ENCODE measurements at places on chromosomes 12 and 14. TPM values are rescaled to one million over a fixed set of nuclear protein-coding genes. Genes with fewer than 3 reads are reported as not detected.

DNA sequence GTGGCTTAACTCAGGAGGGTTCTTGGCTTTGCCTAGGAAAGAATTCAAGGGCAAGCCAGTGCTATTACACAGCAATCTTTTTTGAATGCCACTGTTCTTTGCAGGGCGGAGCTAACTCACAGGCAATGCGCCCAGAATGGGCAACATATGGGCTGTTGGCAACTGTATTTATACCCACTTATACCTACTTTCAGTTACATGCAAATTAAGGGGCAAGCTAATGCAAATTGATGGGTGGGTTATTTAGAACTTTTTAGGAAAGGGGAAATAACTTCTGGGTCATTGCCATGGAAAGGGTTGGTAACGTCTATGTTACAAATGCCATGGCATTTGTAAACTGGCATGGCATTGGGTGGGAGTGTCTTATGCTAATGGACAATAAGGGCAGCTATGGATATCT lies 85.4 kb downstream of the C12orf50 start:
- H3K4me1 ChIP-seq: no peaks in the 10 kb centered on the region
- DNase-seq: no peak
- H3K27ac ChIP-seq: no peak overlapping the region
- H3K4me3 ChIP-seq: no peak overlapping the region
- no peaks in the 10 kb centered on the region for H3K36me3 ChIP-seq
- H3K27me3 ChIP-seq: no peaks in the 10 kb centered on the region

The STON2 gene
- total RNA-seq: 6.2 TPM

The RNASE1 gene
- 47.4 TPM for total RNA-seq

DNA sequence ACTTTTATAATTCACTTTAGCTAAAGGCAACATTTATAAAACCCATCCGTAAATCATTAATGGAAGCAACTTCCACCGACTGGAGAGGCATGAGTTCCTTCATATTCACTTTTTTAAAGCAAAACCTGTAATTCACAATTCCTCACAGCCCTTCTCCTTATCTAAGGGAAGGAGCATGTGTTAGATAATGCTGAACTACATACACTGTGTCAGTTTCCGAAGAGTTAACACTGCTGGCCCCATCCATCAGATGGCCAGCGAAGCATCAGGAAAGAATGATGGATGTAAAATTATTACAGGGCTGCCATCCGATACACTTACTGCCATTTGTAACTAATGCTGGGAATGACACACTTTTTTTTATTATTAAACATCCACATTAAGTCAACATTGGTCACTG lies 392.8 kb downstream of the SOX5 start:
- H3K36me3 ChIP-seq: no peaks in the 10 kb centered on the region
- H3K27me3 ChIP-seq: peaks cover 32% of the 10 kb centered on the region
- H3K4me3 ChIP-seq: no peak overlapping the region
- no peaks in the 10 kb centered on the region for H3K4me1 ChIP-seq

- H3K27ac ChIP-seq: no peak overlapping the region
- DNase-seq: no peak
- no peaks in the 10 kb centered on the region for H3K4me1 ChIP-seq
- H3K36me3 ChIP-seq: no peaks in the 10 kb centered on the region
- H3K27me3 ChIP-seq: 0 out of 2 replicates have a peak, but pooled peaks cover 5% of the 10 kb centered on the region
These were observed 73.2 kb downstream of the PLEKHG3 start for GRCh38 chr14:64777461-64777860.

The RNU6-8 gene
- total RNA-seq: not detected

GRCh38 chr12:68180792-68181744 lies 21.5 kb upstream of the IFNG start:
- H3K36me3 ChIP-seq: no peaks in the 10 kb centered on the region
- DNase-seq: no peak
- H3K27me3 ChIP-seq: no peaks in the 10 kb centered on the region
- H3K27ac ChIP-seq: no peak overlapping the region
- H3K4me3 ChIP-seq: no peak overlapping the region

DNA sequence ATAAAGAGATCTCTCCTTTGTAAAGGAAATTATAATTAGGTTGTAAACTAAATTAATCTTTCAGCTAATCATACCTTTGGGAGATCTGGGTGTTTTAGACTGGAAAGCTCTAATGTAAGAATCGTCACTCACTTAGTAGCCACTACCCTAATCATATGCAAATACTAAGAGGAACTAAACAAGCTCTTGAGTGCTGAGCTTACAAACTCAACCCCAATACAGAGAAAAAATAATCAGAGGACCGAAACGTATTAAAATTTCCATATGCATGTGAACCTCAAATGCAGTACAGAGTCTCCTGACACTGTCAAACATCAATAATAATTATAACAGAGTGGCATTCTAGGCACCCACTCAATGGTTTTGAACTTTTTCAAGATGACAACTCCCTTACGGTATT lies 235.3 kb upstream of the FOXN3 start:
- DNase-seq: no peak
- peaks cover 3% of the 10 kb centered on the region for H3K27me3 ChIP-seq
- H3K27ac ChIP-seq: no peak overlapping the region
- H3K36me3 ChIP-seq: no peaks in the 10 kb centered on the region
- H3K4me1 ChIP-seq: no peaks in the 10 kb centered on the region

DNA sequence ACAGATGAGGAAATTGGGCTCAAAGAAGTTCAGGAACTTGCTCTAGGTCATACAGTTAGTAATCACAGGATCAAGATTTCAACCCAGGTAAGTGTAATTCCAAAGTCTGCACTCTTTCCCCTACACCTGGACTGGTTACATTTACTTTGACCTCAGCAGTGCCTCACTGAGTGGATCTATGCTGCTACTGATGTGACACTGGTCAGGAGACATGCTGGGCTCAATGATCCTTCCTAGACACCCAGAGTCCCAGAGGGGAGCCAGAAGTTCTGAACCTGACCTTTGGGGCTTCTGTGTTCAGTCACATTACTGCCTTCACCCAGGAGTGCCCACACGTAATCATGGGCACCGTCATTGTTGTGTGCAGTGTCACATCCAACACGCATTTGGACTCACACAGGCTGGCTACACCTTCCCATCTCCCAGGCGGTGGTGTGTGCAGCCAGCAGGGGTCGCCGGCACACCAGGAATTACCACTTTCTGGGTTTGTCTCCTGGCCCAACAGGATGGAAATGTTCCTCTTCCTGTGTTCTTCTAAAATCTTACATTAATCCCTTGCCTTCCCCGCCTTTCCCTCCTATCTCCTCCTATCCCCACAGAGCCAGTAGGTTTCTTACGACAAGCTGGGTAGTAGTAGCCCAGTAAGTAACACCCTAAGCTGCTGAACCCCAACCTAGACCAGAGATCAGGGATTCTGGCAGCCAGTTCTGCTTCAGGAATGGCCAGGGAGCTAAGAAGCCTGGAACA lies 25.6 kb downstream of the CALCOCO1 start:
- H3K36me3 ChIP-seq: no peaks in the 10 kb centered on the region
- H3K4me3 ChIP-seq: no peak overlapping the region
- peaks cover 3% of the 10 kb centered on the region for H3K4me1 ChIP-seq
- no peak overlapping the region for H3K27ac ChIP-seq

DNA sequence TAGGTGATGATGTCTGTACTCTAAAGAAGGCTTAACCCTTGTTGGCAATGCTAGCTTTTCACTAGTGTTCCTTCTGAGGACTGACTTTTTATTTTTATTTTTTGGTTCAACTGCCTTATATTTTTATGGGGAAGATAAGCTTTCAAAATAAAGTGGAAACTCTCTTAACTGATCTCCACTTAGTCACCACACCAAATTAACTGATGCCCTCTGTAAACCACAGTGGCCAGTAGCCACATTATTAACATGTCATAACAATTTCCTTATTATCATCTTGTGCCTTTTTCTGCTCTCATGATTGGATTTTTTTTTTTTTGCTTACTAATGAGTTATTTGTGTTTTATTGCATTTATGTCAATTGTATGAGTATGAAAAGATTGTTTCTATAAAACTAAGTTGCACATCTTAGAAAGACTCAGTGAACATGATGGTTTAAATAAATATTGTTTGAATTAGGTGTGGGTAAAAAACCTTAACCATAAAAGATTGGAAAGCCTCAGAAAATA lies 56.9 kb downstream of the SCFD1 start:
- no peaks in the 10 kb centered on the region for H3K27me3 ChIP-seq
- H3K27ac ChIP-seq: no peak overlapping the region
- no peak for DNase-seq
- no peak overlapping the region for H3K4me3 ChIP-seq

The REP15 gene
- 1.4 TPM for total RNA-seq

The TCL1A gene
- not detected for total RNA-seq

The LYZ gene
- not detected for total RNA-seq

GRCh38 chr12:93745286-93745685 lies 68.1 kb downstream of the CRADD start:
- peaks cover 18% of the 10 kb centered on the region for H3K4me1 ChIP-seq
- no peak overlapping the region for H3K27ac ChIP-seq
- H3K4me3 ChIP-seq: no peak overlapping the region
- H3K27me3 ChIP-seq: no peaks in the 10 kb centered on the region

The LUM gene
- not detected for total RNA-seq

GRCh38 chr14:20630340-20631022 lies 11.0 kb downstream of the OR6S1 start:
- H3K27ac ChIP-seq: 0 out of 2 replicates have a peak overlapping the region, but pooled peaks have one; percentile 2
- H3K36me3 ChIP-seq: no peaks in the 10 kb centered on the region
- H3K27me3 ChIP-seq: no peaks in the 10 kb centered on the region
- peak overlapping the region; percentile 81 for H3K4me3 ChIP-seq
- no peaks in the 10 kb centered on the region for H3K4me1 ChIP-seq

The PROX2 gene
- not detected for total RNA-seq

DNA sequence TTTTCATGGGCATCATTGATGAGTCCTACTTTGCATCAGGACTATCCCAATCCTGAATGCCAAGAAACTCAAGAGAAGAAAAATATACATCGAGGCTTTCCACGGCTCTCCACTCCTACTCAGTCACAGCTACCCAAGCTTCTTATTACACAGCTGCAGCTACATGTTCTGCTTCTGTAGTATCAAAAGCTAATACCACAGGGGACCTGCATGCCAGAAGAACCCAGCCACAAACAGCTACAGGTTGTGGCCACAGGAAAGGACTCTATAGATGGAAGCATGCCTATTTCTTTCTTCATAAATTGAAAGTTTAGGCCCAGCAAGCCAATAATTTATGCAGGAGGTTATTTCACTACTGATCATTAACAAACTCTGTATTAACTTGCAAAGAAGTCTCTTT lies 209.7 kb upstream of the EGLN3 start:
- H3K4me1 ChIP-seq: no peaks in the 10 kb centered on the region
- no peaks in the 10 kb centered on the region for H3K36me3 ChIP-seq
- H3K27me3 ChIP-seq: no peaks in the 10 kb centered on the region
- H3K4me3 ChIP-seq: no peak overlapping the region
- H3K27ac ChIP-seq: no peak overlapping the region

DNA sequence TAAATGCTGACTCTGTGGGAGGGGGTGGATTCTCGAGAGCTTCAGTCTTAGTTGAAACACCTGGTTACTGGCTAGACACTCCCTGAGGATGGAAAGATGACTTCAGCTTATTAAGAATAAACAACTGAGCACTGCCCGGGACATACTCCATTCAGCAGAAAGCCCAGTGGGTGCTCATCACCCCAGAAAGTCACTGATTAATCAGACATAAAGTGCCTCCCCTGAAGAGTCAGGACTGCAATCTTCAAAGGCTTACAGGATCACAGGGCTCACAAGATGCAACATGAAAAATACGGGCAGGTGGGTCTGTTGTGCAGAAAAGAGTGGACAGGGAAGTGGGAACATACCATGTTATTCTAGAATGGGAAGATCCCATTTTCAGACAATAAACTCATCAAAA lies 207.0 kb downstream of the CALM1 start:
- DNase-seq: no peak
- H3K27ac ChIP-seq: no peak overlapping the region
- H3K27me3 ChIP-seq: no peaks in the 10 kb centered on the region
- no peaks in the 10 kb centered on the region for H3K36me3 ChIP-seq
- H3K4me1 ChIP-seq: peaks cover 8% of the 10 kb centered on the region

The GRIP1 gene
- total RNA-seq: 16.0 TPM

DNA sequence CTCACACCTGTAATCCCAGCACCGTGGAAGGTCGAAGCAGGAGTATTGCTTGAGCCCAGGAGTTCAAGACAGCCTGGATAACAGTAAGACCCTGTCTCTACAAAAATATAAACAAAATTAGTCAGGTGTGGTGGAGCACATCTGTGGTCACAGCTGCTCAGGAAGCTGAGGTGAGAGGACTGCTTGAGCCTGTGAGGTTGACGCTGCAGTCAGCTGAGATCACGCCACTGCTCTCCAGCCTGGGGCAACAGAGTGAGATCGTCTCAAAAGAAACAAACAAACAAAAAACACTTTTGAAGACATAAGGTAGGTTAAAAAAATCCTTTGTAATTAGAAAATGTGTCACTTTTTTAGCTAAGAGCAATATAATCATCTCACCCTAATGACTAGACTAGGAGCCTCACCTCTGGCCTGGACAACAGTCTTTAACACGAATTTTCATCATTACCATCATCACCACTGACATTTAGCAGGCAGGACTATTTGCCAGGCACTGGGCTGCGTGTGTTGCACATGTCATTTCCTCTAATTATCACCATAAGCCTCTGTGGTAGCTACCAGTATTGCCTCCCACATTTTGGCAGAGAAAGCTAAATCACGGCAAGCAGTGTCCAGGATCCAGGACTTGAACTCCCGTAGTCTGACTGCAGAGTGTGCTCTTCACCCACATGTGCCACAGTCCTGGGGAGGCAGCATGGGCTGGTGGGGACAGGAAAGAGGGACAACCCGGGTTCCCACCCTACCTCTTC lies 4.6 kb upstream of the SYCP3 start:
- no peak overlapping the region for H3K4me3 ChIP-seq
- H3K4me1 ChIP-seq: no peaks in the 10 kb centered on the region
- no peaks in the 10 kb centered on the region for H3K36me3 ChIP-seq
- H3K27ac ChIP-seq: no peak overlapping the region
- no peaks in the 10 kb centered on the region for H3K27me3 ChIP-seq
- DNase-seq: no peak
